ENCODE measurements at places on chromosomes 3 and 15. TPM values are rescaled to one million over a fixed set of nuclear protein-coding genes. Genes with fewer than 3 reads are reported as not detected.

DNA sequence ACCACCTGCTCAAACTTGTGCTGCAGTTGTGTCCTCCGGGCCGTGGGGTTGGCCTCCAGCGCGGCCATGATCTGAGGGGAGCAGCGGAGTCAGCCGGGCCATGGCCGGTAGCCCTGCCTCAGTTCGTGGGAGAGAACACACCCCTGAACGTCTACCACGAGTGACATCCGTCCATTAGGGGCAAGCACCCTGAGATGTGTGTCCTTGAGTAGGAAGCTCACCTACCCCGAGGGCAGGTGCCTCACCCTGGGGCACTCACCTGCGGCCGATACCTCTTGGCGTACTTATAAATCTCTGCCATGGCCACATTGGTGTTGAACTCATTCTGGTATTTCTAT lies 13.4 kb downstream of the H1-8 start:
- DNase-seq: no peak

GRCh38 chr15:28167042-28167441 lies 67.9 kb upstream of the OCA2 start:
- no peak for DNase-seq

LRTM1 gene
- not detected for total RNA-seq

DNA sequence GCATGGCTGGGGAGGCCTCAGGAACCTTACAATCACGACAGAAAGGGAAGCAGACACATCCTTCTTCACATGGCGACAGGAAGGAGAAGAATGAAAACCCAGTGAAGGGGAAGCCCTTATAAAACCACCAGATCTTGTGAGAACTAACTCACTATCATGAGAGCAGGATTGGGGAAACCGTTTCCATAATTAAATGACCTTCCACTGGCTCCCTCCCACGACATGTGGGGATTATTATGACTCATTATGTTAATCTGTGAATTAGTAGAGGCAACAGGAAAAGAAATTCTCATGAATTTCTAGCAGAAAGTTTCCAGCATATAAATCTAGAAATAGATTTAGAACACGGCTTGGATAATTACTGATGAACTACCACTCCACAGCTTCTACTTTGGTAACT lies 937.3 kb downstream of the ROBO1 start:
- DNase-seq: no peak

RARB gene
- total RNA-seq: 17.6 TPM

CPB1 gene
- total RNA-seq: not detected

GRCh38 chr3:64509206-64509605 lies 178.6 kb downstream of the ADAMTS9 start:
- DNase-seq: no peak
